Fibroblast of mammary gland (primary cell): ENCODE measurements at places on chromosomes 3 and 15.
A peak's percentile ranks its signal among the peaks of the same experiment; 100 is the strongest.

DNA sequence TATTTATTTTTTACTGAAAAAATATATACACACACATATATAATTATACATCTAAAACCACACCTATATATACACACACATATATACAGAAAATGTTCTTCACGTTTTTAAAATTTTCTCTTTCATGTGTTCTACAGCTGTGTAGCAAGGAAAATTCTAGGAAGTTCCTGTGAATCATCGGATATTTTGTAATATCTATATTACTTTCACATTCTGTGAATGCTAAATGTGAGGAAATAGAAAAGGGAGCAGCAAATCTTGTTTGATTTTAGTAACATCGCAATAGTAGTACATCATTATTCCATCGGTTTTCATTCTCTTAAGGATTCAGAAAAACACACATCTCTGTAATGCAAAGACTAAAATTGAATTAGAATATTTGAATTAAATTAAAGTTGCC, 836.8 kb upstream of the NECTIN3 start:
- DNase-seq: peak; percentile 48

- no peak for DNase-seq
These were observed 6.0 kb downstream of the TIPARP start for GRCh38 chr3:156680243-156680914.

- DNase-seq: no peak
These were observed 476.9 kb upstream of the PROK2 start for GRCh38 chr3:72261566-72262564.

GRCh38 chr15:93213281-93213680, 124.3 kb upstream of the RGMA start:
- no peak for DNase-seq

GRCh38 chr3:157094301-157094700, 65.6 kb downstream of the CCNL1 start:
- DNase-seq: no peak

- no peak for DNase-seq
These were observed 176.2 kb upstream of the TOPAZ1 start for GRCh38 chr3:44065311-44066094.

GRCh38 chr3:45544024-45544716, 50.4 kb upstream of the LIMD1 start:
- peak; percentile 30 for DNase-seq

DNA sequence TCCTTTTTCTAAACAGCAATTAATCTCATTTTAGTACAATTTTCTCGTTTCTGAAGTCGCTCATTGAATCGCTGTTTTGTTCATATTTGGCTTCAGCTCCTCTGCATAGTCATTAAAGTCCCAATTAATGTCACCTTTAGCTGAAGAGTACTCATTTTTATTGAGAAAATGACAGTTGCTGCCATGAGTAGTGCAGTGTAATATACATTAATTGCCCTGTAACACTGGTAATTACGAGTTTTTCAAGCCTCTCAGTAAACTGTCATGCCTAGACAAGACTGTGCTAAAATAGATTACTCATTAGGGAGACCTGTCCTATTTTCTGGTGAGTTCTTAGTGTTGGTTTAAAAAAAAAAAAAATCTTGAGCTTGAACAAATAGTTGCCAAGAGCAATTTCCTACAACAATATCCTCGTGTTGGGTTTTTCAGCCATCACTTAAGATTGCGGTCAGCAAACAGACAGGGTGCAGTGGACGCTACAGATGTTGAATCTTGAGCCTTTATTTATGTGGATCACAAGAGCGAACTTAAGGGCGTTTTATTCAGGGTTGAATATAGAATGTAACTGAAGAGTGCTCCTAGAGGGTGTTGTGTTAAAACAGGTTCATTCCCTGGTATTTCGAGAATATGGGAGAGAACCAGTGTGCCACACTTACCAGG, 176.0 kb downstream of the CDIN1 start:
- DNase-seq: no peak
